ENCODE measurements at places on chromosomes 1 and 21.

- DNase-seq = no peak
These were observed 42.6 kb downstream of the ATP5PO start for GRCh38 chr21:33872881-33873515.

- DNase-seq = no peak
These were observed 49.8 kb downstream of the ARHGEF16 start for GRCh38 chr1:3504151-3504821.

GRCh38 chr21:46297338-46298271 lies 11.5 kb downstream of the YBEY start:
- DNase-seq = no peak

DNA sequence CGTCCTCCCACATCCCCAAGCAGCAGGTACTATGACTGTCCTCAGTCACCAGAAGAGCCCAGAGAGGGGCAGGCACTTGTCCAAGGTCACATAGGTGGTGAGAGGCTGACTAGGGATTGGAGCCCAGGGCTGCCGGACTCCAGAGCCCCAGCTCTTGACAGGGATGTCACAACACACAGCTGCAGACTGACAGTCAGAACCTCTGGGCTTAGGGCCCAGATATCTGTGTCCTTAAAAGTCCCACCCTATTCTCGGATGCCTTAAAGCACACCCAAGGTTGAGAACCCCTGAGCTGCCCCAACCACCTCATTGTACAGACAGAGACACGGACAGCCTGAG lies 622.9 kb downstream of the MATN1 start:
- DNase-seq = no peak

- DNase-seq = no peak
These were observed 114.7 kb downstream of the ATP5PO start for GRCh38 chr21:33800753-33801423.

Data from anterior cingulate cortex (tissue), 58 donors.